ENCODE measurements at places on chromosomes 2 and 18.
A peak's percentile ranks its signal among the peaks of the same experiment; 100 is the strongest.

DNA sequence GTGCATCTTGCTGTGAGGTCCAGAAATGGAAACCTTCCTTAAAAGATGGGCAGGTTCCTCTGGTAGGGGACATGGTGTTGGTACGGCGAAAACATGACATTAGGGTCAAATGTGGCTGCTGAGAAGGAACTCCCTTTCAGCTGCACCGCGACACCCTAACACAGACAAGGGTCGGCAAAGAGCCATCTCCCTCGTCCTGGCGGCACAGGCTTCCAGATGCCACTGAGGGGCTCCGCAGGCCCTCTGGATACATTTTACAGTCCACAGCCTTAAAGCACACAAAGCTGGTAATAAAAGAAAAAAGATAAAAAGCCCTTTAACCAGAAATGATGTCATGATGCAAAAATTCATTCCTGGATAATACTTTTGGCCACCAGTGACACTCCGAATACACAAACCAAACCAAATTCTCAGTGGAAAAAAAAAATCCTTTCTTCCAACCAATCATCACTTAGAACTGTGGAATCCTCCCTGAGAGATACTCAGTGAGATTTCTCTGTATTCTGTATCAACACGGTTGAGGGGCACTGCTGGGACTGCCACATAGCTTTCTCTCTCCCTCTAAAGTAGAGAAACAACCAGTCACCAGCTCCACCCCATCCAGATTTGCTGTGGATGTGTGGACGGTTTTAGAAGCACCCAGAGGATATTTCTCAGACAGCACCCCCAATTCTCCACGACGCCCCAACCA, 174.8 kb downstream of the HDAC4 start:
- DNase-seq = no peak

- no peak for DNase-seq
Observed at GRCh38 chr18:44599412-44599811, 81.3 kb upstream of the SETBP1 start.

DNA sequence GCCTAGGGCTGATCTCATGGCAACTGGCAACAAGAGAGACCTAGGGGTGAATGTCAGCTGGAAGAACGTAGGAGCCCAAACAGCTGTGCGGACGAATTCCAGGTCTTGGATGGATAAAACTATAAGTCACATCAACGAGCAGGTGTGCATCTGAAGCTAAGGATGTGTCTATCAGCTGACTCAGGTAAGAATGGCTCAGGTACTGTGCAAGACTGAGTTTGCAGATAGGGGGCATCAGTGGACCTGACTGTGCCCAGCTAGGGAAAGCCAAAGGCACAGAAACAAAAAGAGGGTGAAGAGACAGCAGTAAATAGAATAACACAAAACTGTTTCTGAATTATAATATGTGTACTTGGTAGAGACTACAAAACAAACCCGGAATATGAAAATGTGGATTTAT, 357.3 kb downstream of the ZEB2 start:
- DNase-seq = no peak

DNA sequence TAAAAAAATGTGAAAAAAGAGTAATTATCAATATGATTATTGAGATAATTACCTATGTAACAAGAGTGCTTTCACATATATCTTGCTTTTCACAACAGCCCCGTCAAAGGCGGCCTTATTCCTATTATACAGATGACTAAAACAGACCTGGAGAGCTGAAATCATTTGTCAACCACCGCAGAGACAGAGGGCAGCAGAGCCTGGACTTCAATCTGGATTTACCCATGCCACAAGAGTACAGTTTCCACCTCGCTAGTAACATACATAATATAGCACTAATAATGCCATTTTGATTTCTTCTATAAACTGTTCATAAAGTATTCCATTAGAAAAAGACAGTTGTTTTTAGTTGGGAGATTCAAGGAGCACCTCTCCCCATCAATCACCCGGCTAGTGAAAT, 121.8 kb downstream of the EPB41L3 start:
- no peak for DNase-seq

GRCh38 chr2:42182654-42183308, 13.6 kb downstream of the EML4 start:
- no peak for DNase-seq

DNA sequence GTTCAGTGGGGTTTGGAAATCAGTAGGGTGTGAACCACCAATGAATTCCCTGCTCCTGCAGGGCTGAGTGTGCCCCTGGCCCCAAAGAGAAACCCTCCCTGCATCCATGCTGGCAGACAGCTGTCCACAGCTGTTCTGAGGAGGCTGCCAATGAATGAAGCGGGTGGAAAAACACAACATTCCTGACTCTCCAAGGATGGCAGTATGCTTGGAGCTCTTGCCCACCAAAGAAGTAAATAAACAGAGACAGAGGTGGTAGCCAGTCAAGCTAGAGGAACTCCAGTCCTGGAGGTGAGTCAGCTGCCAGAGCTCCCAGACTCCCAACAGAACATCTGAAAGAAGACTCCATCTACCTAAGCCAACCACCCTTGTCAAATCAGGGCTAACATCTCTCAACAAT, 6.2 kb downstream of the ZBTB7C start:
- DNase-seq = no peak

DNA sequence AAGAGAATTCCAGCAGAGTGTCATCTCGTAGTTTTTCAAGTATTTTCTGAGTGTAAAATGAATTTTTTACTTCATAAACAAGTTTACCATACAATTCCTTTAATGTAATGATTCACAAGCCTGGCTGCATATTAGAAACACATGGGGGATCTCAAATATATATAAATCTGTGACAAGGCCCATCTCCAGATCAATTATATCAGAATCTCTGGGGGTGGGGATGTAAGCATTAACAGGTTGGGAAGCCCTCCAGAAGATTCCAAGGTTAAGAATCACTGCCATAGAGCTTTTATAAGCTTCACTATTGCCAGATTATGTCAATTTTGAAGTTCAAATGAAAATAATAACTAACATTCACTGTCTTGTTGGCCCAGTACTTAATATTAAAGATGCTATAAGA, 111.2 kb downstream of the BAZ2B start:
- DNase-seq = no peak

- no peak for DNase-seq
Observed at GRCh38 chr2:120176526-120176925, 46.7 kb downstream of the TMEM185B start.

DNA sequence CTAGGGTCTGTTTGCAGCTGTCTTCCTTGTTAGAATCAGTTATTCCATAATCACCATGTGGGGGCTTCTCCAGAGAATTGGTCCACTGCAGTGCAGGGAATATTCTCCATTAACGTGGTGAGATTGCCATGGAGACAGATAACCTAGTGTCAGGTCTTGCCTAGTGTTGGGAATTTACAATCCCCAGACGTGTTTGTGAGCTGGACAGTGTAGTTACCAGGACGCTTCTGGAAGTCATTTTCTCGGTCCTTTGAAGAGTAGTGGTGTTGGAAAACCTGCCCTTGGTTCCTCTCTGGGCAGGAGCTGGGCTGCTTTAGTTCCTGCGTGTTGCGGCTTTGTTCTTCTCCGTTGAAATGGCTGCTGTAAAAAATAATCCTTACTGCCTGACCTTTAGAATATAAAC, 68.8 kb upstream of the LYPD6B start:
- DNase-seq = no peak

DNA sequence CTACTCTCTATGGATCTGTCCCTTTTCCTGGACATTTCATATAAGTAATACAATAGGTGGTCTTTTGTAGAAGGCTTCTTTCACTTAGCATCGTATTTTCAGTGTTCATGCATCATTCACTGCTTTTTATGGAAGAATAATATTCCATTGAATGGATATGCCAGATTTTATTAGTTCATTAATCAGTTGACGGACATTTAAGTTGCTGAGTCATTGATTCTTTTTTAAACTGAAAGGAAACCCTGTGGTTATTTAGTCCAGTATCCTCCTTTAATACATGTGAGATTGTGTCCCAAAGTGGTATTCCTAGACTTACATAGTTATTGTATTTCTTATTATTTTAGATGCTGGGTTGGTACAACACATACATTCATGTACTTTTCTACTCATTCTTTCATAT, 162.1 kb upstream of the UNC80 start:
- DNase-seq = no peak

DNA sequence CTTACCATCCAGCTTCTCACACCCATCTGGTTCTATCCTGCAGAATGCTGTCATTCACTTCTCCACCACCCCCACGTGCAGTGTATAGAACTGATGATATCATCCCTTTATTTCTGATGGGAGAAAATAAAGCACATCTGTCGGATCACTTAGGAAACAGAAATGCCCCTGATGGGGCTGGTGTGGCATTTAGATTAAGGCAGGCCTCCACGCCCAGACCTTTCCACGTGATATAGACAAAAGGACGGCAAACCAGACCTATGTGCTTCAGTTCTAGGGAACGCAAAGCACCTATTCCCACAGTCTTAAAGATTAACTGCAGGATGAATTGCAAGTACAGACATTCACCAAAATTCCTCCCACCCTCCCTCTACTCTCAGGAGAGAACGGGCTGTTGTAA, 27.6 kb upstream of the CABLES1 start:
- DNase-seq = no peak

- DNase-seq = peak; percentile 10
Observed at GRCh38 chr2:120077896-120078295, 65.0 kb downstream of the EPB41L5 start.

- no peak for DNase-seq
Observed at GRCh38 chr2:127217470-127218325, 2.4 kb downstream of the CYP27C1 start.

- DNase-seq = no peak
Observed at GRCh38 chr2:239238839-239239606, 161.8 kb downstream of the HDAC4 start.

DNA sequence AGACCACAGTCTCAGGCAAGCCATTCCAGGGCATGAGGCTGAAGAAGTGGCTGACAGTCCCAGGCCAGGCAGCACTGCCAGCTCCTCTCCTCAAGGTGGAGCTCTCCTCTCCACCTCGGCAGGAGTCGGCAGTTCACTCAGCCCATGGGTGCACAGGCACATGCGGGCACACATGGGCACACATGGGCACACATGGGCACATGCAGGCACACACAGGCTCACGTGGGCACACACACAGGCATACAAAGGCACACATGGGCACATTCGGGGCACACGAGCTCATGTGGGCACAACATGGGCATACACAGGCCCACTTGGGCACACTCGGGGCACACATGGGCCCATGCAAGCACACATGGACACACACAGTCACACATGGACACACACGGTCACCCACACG, 65.3 kb upstream of the TAF1B start:
- peak; percentile 31 for DNase-seq

- no peak for DNase-seq
Observed at GRCh38 chr2:197035002-197035401, 108.5 kb upstream of the PGAP1 start.

DNA sequence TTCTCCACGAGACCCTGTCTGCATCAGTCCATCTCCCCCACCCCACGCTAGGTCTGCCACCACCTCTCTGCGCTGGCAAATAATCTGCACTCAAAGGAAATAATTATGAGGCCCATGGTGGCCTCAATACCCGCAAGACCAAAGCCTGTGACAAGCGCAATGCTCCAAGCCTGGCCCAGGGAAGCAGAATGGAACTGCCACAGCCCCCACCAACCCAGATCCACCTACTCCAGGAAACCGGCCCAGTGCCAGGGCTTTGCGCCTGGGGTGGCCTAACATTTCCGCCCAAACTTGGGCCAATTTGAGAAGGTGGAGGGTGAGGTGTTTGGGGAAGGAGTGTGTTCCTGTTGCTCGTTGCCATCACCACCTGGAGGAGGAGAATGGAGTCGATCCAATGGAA, 26.0 kb upstream of the ATOH8 start:
- no peak for DNase-seq

- no peak for DNase-seq
Observed at GRCh38 chr2:12074126-12074844, 327.9 kb downstream of the LPIN1 start.

- DNase-seq = no peak
Observed at GRCh38 chr2:46771309-46771708, 144.3 kb downstream of the MCFD2 start.

DNA sequence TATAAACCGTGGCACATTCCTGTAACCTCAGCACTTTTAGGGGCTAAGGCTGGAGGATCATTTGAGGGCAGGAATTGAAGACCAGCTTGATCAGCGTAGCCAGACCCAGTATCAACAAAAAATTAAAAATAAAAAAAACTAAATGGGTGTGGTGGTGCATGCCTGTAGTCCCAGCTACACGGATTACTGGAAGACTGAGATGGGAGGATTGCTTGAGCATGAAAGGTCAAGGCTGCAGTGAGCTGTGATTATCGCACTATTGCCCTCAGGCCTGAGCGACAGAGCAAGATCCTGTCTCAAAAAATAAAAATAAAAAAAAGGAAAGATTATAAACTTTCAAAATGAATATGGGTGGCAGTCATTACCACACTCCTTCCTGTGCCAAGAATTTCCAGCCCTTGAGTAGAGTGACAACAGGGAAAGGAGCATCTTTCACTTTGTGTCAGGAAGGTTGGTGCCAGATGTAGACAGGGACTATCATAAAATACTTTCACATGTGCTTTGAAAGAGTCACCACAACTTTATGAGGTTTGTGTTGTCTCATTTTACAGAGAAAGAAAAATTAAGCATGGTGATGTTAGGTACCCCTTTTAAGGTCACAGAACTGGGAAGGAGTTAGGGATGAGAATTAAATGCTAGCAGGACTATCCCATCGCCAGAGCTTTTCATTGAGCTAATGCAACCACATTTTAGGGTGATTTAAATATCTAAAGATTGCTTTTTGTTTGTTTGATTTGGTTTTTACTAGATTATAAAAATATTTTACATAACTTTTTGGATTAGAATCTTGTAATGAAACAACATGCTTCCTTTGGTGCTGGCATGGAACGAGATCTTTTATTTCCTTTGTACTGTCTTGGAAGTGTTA, 1617.4 kb upstream of the ACVR2A start:
- peak; percentile 42 for DNase-seq

DNA sequence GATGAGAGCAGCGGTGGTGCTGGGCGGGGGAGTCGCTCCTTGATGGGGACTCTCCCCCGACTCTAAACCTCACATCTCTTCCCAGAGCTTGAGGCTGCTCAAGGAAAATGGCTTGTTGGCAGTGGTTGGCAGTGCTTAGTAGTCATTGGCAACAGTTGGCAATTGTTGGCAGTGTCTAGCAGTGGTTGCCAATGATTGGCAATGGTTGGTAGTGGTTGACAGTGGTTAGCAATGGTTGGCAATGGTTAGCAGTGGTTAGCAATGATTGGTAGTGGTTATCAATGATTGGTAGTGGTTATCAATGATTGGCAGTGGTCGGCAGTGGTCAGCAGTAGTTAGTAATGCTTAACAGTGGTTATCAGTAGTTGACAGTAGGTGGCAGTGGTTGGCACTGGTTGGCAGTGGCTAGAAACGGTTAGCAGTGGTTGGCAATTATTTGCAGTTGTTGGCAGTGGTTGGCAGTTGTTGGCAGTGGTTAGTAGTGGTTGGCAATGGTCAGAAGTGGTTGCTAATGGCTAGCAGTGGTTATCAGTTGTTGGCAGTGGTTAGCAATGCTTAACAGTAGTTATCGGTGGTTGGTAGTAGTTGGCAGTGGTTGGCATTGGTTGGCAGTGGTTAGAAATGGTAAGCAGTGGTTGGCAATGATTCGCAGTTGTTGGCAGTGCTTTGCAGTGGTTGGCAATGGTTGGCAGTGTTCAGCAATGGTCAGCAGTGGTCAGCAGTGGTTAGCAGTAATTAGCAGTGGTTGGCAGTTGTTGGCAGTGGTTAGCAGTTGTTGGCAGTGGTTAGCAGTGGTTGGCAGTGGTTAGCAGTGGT, 85.4 kb upstream of the OTOS start:
- no peak for DNase-seq

Measured in MV-4-11 (cell line).